ENCODE measurements at places on chromosomes 6 and 20. TPM values are rescaled to one million over a fixed set of nuclear protein-coding genes. Genes with fewer than 3 reads are reported as not detected.

GRCh38 chr6:163659803-163660202 is 245.3 kb downstream of the QKI start:
- H3K4me3 ChIP-seq, result no peak overlapping the region
- no peaks in the 10 kb centered on the region for H3K4me1 ChIP-seq
- H3K27me3 ChIP-seq, result peaks cover 3% of the 10 kb centered on the region
- no peaks in the 10 kb centered on the region for H3K36me3 ChIP-seq
- no peak overlapping the region for H3K27ac ChIP-seq

- no peaks in the 10 kb centered on the region for H3K27me3 ChIP-seq
- no peaks in the 10 kb centered on the region for H3K36me3 ChIP-seq
- no peak for DNase-seq
- H3K27ac ChIP-seq, result no peak overlapping the region
- H3K4me3 ChIP-seq, result no peak overlapping the region
- H3K4me1 ChIP-seq, result no peaks in the 10 kb centered on the region
Measured at GRCh38 chr6:9155836-9156235, 720.5 kb upstream of the SLC35B3 start.

- H3K36me3 ChIP-seq, result no peaks in the 10 kb centered on the region
- no peaks in the 10 kb centered on the region for H3K27me3 ChIP-seq
- no peak for DNase-seq
- H3K4me3 ChIP-seq, result no peak overlapping the region
- H3K27ac ChIP-seq, result no peak overlapping the region
Measured at GRCh38 chr6:139349464-139350020, 24.9 kb downstream of the CITED2 start.

CARMIL1 gene
- total RNA-seq, result 3.9 TPM

PRSS16 gene
- total RNA-seq, result 0.69 TPM

Measured in CD4-positive, alpha-beta T cell (primary cell).